Stimulated activated naive CD8-positive, alpha-beta T cell treated with anti-CD3 and anti-CD28 coated beads, Interleukin-15, Interleukin-2, amounts not matched to agents 100 U/mL and 50 U/mL, for 24 hours (primary cell): ENCODE measurements at places on chromosomes 7 and 10.

DNA sequence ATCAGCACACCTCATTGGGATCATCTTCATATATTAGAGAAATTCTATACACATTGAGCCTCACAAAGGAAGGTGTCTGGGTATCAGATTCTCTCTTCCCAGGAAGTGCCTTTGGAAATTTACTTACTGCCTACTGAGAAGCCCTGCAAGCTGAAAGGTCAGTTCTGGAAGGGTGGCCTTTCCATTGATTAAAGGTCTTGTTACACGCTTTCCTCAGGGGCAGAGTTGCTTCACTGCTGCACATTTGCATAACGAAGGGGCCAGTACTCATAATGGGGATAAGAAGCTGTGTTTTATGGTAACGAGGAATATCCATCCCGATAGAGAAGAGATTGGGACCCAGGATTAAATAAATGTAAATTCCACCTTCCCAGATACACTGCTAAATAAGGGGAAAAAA lies 19.4 kb upstream of the IL15RA start:
- no peak for DNase-seq

GRCh38 chr10:117221156-117221711 lies 19.7 kb upstream of the SLC18A2 start:
- no peak for DNase-seq

GRCh38 chr7:20401861-20402746 lies 71.4 kb downstream of the ITGB8 start:
- DNase-seq: no peak

GRCh38 chr7:27191833-27192545 lies 7.0 kb upstream of the HOXA11 start:
- no peak for DNase-seq

DNA sequence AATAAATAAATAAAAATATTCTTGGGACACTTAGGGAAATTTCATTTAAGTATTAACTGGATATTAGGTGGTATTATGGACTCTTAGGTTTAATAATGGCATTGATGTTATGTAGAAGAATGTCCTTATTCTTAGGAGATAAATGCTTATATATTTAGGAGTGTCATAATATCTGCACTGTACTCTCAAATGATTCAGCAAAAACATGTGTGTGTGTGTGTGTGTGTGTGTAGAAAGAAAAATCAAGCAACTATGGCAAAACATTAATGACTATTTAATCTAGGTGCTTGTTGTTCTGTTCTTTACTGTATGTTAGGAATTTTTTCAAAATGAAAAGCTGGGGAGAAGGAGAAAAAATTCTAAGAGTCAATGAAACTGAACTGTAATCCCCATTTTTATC lies 3.9 kb downstream of the ASNS start:
- no peak for DNase-seq

GRCh38 chr10:121465215-121465614 lies 133.0 kb downstream of the FGFR2 start:
- DNase-seq: no peak

DNA sequence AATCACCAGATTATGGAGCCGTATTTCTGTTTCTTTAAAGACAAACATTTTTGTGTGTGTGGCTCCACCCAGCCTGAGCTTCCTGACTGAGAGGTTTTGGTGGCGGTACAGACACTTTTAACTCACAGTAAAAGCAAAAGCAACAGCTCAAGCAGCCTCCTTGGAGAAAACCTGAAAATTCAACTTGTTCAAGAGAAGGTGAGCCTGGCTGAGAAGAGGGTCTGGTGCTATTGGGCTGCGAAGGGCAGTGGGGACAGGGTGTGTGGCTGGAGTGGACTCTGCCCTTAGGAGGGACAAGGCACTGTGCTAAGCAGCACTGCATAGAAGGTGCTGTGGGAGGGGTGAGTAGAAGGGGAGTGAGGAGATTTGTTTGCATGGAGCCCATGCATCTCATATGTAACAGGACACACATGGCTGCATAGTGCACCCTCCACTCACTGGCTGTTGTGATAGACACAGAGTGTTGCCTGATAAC lies at the start of gene GIMAP7:
Gene GIMAP7 (plus strand): TSS at position 125 of the 475 bp plus-strand sequence. CDS start 5,103 bp downstream, outside the sequence.
- DNase-seq: peak; percentile 50

DNA sequence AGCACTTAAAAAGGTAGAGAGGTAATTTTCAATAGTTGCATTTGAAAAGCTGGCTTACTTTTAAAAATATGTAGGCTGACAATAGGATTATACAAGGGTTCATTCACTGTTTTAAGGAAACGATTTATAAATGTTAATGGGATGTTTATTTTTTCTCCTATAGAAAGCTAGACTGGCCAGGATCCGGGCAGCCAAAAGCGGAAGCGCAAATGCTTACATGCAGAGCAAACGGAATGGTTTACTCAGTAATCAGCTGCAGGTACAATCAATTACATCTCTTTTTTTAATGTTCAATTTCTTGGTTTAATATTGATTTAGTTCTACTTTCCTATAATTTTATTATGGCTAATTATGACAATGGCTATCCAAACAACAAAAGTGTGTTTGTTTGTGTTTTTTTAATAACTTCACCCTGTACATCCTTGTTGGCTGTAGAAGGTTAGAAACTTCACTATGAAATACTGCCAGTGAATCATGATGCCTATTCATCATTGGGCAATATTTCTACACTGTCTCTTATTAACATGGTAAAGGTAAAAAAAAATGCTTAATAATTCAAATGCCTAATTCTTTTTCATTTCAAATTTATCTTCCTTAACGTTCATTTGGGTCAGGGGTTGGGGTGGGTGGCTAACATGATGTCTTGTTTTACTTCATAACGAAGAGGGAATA lies 116.4 kb downstream of the TSPAN12 start:
- no peak for DNase-seq

GRCh38 chr7:45920502-45921380 lies at the start of gene IGFBP3:
IGFBP3 (minus strand) TSS chr7:45921272; CDS start chr7:45921140, 132 bp downstream.
- peak; percentile 10 for DNase-seq

- DNase-seq: no peak
Observed at GRCh38 chr10:84195044-84195830, 900 bp downstream of the CDHR1 start.

- no peak for DNase-seq
Observed at GRCh38 chr10:125096371-125096770, 64.0 kb downstream of the CTBP2 start.

DNA sequence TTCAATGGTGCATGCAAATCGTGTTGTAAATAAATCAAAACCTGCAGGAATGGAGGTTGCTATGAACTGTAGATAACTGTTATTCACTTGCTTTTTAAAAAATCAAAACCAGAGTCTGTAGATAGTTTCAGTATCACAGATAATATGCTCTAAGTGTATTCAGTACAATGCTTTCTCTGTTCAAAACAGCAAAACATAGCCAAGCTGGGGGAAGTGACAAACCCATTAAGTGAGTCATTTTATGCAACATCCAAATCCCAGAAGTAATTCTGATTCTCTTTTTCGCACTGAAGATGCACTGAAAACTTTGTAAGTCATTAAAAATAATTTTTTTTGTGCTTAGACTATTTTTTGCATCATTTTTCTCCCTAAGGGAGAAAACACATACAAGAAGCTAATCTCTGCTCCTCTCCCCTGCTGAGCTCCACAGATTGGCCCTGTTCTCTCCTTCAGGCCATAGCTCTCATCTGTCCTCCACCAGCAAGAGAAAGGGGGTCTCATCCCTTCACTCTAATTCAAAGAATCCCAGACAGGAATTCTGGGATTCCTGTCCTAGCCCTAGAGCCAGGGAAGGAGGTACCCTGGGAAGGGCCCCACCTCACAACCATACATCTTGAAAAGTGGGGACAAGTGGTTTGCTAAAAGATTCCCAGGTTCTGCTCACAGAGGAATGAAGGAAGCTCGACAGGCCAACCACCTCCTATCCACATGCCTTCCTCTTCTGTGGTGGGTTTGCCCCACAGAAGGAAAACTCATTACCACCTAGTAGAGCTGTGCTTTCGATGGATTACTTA lies 4.9 kb downstream of the PRTFDC1 start:
- no peak for DNase-seq
